Renal cortex interstitium (tissue), 15 donors: ENCODE measurements at places on chromosomes 16 and 17. TPM values are rescaled to one million over a fixed set of nuclear protein-coding genes. Genes with fewer than 3 reads are reported as not detected.

SMPD3 gene
- 1.2 TPM for polyA plus RNA-seq

- no peak for DNase-seq
These were observed 162.5 kb downstream of the TRIM37 start for GRCh38 chr17:58944166-58944565.

DNA sequence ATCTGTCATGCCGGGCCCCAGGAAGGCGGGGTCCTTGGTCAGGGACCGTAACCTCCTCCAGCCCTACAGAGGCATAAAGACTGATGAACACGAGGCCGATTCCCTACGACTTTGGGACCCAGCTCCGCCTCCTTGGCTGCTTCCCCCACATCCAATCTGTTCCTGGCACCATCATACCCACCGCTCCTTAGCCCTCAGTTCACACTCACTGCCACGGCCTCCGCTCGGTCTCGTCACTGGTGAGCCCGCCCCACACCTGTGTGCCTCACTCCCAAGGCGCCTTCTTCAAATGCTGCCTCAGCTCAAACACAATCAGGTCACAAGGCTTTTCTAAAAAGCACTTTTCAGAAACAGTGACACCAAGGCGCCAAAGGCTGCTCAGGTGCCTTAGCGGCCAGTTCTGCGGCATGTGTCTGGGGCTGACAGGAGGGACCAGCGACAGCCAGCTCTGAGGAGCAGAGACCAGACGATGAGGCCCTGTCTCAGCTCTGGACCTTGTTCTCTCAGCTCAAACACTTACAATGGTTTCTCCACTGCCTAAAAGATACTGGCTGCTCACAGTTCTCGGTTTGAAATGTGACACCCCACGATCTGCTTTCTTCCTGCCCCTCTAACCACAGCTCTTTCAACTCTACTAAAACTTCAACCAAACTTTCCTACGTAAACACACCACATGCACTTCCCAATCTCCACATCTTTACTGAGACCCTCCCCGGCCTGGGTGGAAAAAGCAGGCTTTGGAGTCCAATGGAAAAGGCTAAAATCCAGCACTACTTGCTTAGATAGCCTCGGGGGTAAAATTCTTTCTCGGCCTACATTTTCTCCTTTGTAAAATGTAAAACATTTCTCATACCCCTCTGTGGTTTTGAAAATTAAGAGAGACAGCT, 33.2 kb downstream of the CYB5D2 start:
- DNase-seq, result no peak

GRCh38 chr17:4593021-4593421, 8.7 kb downstream of the SMTNL2 start:
- no peak for DNase-seq
